ENCODE measurements at places on chromosomes 1 and 21. TPM values are rescaled to one million over a fixed set of nuclear protein-coding genes. Genes with fewer than 3 reads are reported as not detected.

The LRRC39 gene
- 0.20 TPM for total RNA-seq

The TDRD5 gene
- not detected for total RNA-seq

The PTGFR gene
- not detected for total RNA-seq

The AIRE gene
- total RNA-seq: not detected

The TMCO2 gene
- not detected for total RNA-seq

The CHRM3 gene
- not detected for total RNA-seq

The RNU1-2 gene
- total RNA-seq: not detected

The NECTIN4 gene
- 2.9 TPM for total RNA-seq

The TMEM39B gene
- total RNA-seq: 12.9 TPM

The GBP2 gene
- 0.98 TPM for total RNA-seq

The CELA2B gene
- total RNA-seq: not detected

The C1orf56 gene
- 4.2 TPM for total RNA-seq

The KRTAP19-3 gene
- total RNA-seq: not detected

The OR2G2 gene
- total RNA-seq: not detected

The FMO3 gene
- not detected for total RNA-seq

The PGBD5 gene
- 0.42 TPM for total RNA-seq

The CYYR1 gene
- not detected for total RNA-seq

The PEX19 gene
- total RNA-seq: 26.0 TPM

The PRDM16 gene
- total RNA-seq: 0.31 TPM

The FCGR1A gene
- not detected for total RNA-seq

The AIM2 gene
- total RNA-seq: not detected

The TFB2M gene
- total RNA-seq: 47.5 TPM

The OLIG1 gene
- not detected for total RNA-seq

The DUSP10 gene
- total RNA-seq: 3.4 TPM

The MRPS15 gene
- 80.9 TPM for total RNA-seq

The USH2A gene
- not detected for total RNA-seq

The CFHR4 gene
- not detected for total RNA-seq

The LY9 gene
- total RNA-seq: 0.12 TPM

The CBS gene
- 11.5 TPM for total RNA-seq

The KIF17 gene
- total RNA-seq: 1.4 TPM

The DNAH14 gene
- total RNA-seq: 15.1 TPM

The SLC25A24 gene
- 27.8 TPM for total RNA-seq

The ATP1A2 gene
- total RNA-seq: 0.13 TPM

The B3GALNT2 gene
- 18.4 TPM for total RNA-seq

The NUAK2 gene
- total RNA-seq: 29.0 TPM

The CLIC6 gene
- total RNA-seq: not detected

The SLC44A5 gene
- total RNA-seq: not detected

The RAD54L gene
- total RNA-seq: 10.9 TPM

The C8B gene
- not detected for total RNA-seq

The DCDC2B gene
- total RNA-seq: not detected

The FAM72C gene
- total RNA-seq: 6.9 TPM

The CHIA gene
- total RNA-seq: not detected

The SPRR3 gene
- total RNA-seq: not detected

The MUTYH gene
- total RNA-seq: 11.1 TPM

The CRYAA gene
- total RNA-seq: not detected

The LHX4 gene
- 0.32 TPM for total RNA-seq

The CRNN gene
- not detected for total RNA-seq

The LCE1C gene
- total RNA-seq: not detected

The TTC34 gene
- 0.02 TPM for total RNA-seq
